ENCODE measurements at places on chromosomes 12 and 14. TPM values are rescaled to one million over a fixed set of nuclear protein-coding genes. Genes with fewer than 3 reads are reported as not detected.

MYO1H gene
- not detected for total RNA-seq

PIWIL1 gene
- not detected for total RNA-seq

RDH16 gene
- not detected for total RNA-seq

PRB4 gene
- not detected for total RNA-seq

HECTD1 gene
- 92.5 TPM for total RNA-seq

ACOT6 gene
- not detected for total RNA-seq

RNU4-1 gene
- under 0.01 TPM for total RNA-seq

CARMIL3 gene
- total RNA-seq = 0.07 TPM

BHLHE41 gene
- 1.3 TPM for total RNA-seq

MAP1LC3B2 gene
- total RNA-seq = not detected

SIX1 gene
- total RNA-seq = 4.6 TPM

PMEL gene
- 3.7 TPM for total RNA-seq

CCDC175 gene
- not detected for total RNA-seq

MMP19 gene
- total RNA-seq = 1.2 TPM

AMDHD1 gene
- total RNA-seq = not detected

CLEC6A gene
- not detected for total RNA-seq

FOXG1 gene
- total RNA-seq = 0.06 TPM

ISM2 gene
- not detected for total RNA-seq

TEX52 gene
- total RNA-seq = not detected

CERS5 gene
- 36.9 TPM for total RNA-seq

SLC41A2 gene
- total RNA-seq = 19.7 TPM

ERG28 gene
- 18.2 TPM for total RNA-seq

ZC2HC1C gene
- total RNA-seq = 1.9 TPM

OR4E1 gene
- not detected for total RNA-seq

NGB gene
- total RNA-seq = 0.14 TPM

TSHR gene
- total RNA-seq = not detected

C12orf60 gene
- total RNA-seq = 1.2 TPM

IGFBP6 gene
- 102 TPM for total RNA-seq

DTX1 gene
- total RNA-seq = not detected

ZC3H10 gene
- 1.8 TPM for total RNA-seq

DLGAP5 gene
- total RNA-seq = 58.4 TPM

CDK4 gene
- 363 TPM for total RNA-seq

PIP4K2C gene
- total RNA-seq = 34.2 TPM

SLC8A3 gene
- total RNA-seq = not detected

CALCOCO1 gene
- 16.8 TPM for total RNA-seq

CMA1 gene
- not detected for total RNA-seq

GALNT9 gene
- total RNA-seq = not detected

PRH2 gene
- not detected for total RNA-seq

MANSC4 gene
- total RNA-seq = not detected

ETFRF1 gene
- total RNA-seq = 11.4 TPM

SERPINA1 gene
- total RNA-seq = 15.3 TPM

PMCH gene
- total RNA-seq = not detected

NOS1 gene
- 0.14 TPM for total RNA-seq

SLC17A8 gene
- not detected for total RNA-seq

EFCAB11 gene
- total RNA-seq = 11.4 TPM

CGRRF1 gene
- 15.1 TPM for total RNA-seq

CCND2 gene
- 6.4 TPM for total RNA-seq

PRR13 gene
- 137 TPM for total RNA-seq

LRRC43 gene
- 2.5 TPM for total RNA-seq

GALC gene
- 12.1 TPM for total RNA-seq

CSRP2 gene
- 67.1 TPM for total RNA-seq

BIN2 gene
- not detected for total RNA-seq

GLI1 gene
- total RNA-seq = 0.51 TPM

RPS6KL1 gene
- total RNA-seq = 18.7 TPM

CISTR gene
- total RNA-seq = not detected

MSRB3 gene
- total RNA-seq = 11.4 TPM

SLC7A7 gene
- total RNA-seq = 3.5 TPM

RERG gene
- total RNA-seq = 1.4 TPM

TCL1B gene
- not detected for total RNA-seq
